ENCODE measurements at places on chromosomes 12 and 14.

GRCh38 chr12:3139760-3140159 lies 62.6 kb downstream of the TSPAN9 start:
- no peak for DNase-seq

GRCh38 chr12:52837413-52837741 lies 3.3 kb upstream of the KRT79 start:
- DNase-seq: no peak

GRCh38 chr12:129941618-129942017 lies 37.8 kb upstream of the TMEM132D start:
- DNase-seq: no peak

- DNase-seq: no peak
Observed at GRCh38 chr12:105696-106095, 39.1 kb downstream of the IQSEC3 start.

GRCh38 chr12:70091021-70091521 lies 152.2 kb upstream of the CNOT2 start:
- no peak for DNase-seq
